ENCODE measurements at places on chromosomes 5 and 9. TPM values are rescaled to one million over a fixed set of nuclear protein-coding genes. Genes with fewer than 3 reads are reported as not detected.

DNA sequence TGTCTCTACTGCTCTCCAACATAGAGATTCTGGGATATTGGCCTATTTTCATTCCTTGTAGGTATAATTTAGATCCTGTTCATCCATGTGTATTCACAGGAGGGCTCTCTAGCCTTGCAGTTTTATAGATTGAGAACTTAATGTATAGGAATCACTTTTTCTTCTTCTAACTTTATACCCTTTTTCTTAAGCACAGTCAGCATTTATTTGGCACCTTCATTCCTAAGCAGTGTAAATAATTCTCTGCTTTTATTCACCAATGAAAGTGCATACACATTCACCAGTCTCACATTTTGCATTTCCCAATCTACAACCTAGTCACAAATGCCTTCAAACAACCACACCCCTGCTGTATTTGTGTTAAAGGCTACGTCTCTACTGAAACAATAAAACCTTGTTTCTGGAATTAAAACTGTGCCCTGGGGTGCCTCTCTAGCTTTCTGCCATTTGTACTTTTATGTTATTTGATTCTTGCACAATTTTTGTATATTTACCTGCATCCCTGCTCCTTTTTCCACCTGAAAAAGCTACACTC lies 49.3 kb downstream of the NREP start:
- DNase-seq = no peak

DNA sequence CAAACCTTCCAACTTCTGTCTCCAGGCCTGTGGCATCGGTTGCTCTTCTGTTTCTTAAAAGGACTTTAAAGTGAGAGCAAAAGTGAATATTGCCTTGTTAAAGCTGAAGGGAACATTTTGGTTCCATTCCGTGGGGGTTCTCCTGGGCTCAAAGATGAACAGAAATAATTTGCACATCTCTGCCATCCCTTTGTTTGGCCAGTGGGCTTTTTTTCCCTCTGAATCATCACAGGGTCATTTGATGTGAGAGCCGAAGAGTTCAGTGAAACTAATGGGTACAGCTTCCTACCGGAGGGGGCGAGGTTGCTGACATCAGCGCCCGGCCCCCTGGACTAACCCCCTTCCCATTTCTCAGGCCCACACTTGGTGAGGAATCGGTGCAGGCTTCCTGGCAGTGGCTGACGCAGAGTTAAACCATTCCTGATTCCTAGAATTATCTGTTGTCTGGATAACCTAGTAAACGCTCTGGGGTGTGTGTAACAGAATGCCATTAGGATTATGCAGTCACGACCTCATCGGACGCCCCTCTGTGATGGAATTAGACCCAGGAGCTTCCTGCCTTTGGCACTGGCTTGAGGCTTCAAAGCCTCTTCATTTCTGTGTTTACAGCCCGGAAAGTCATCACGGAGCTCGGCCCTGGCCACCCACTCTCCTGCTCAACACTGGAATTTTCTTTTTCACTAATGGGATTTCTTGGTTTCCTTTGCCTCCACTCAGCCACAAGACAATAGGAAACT lies 61.6 kb upstream of the RPL26L1 start:
- no peak for DNase-seq

DNA sequence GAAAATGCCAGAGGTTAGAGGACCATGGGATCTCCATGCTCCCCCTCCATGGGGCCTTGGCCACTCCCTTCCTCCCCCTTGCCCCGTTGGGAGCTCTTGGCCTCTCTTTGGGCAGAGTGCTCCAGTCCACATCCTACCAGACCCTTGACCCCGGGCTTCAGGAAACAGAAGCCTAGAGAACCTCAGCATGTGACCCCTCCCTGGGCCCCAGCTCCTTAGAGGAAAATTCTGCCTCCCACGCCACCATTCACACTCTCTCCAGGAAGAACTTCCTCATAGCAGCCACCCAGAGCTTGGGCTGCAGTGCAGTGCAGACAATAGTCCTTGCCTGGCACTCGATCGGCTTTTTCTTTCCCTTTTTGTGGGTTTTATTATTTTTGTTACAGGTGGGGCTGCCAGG lies 6.0 kb downstream of the LHX6 start:
- no peak for DNase-seq

DNA sequence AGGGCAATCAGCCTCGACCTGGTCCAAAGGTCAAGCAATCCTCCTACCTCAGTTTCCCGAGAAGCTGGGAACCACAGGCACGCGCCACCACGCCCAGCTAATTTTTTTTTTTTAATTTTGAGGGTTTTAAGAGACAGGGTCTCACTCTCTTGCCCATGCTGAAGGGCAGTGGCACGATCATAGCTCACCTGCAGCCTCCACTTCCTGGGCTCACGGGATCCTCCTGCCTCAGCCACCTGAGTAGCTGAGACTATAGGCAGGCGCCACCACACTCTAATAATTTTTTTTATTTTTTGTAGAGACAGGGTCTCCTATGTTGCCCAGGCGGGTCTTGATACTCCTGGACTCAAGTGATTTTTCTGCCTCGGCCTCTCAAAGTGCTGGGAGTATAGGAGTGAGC lies 1.6 kb downstream of the UIMC1 start:
- DNase-seq = no peak

The LIX1 gene
- 0.20 TPM for total RNA-seq
